IPS DF 6.9 (cell line): ENCODE measurements at places on chromosomes 3 and 15.

DNA sequence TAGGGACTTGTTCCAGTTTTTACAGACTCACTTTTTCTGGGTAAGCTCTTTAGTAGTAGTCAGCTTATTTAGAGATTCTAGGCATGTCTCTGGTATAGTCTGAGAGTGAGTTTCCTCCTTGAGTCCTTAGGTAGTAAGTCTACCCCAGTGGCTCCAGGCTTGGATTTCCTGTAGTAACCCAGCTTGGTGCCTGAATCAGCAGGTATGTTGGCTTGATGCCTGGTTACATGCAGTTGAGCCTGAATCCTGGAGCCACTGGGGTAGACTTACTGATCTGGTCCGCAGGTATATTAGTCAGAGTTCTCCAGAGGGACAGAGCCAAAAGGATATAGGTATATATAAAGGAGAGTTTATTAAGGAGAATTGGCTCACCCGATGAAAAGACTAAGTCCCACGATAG, 85.8 kb upstream of the RBMS3 start:
- DNase-seq, result no peak

- no peak for DNase-seq
Observed at GRCh38 chr3:77298417-77298816, 258.5 kb downstream of the ROBO2 start.

GRCh38 chr3:122146466-122146865, 37.0 kb upstream of the CASR start:
- DNase-seq, result no peak

DNA sequence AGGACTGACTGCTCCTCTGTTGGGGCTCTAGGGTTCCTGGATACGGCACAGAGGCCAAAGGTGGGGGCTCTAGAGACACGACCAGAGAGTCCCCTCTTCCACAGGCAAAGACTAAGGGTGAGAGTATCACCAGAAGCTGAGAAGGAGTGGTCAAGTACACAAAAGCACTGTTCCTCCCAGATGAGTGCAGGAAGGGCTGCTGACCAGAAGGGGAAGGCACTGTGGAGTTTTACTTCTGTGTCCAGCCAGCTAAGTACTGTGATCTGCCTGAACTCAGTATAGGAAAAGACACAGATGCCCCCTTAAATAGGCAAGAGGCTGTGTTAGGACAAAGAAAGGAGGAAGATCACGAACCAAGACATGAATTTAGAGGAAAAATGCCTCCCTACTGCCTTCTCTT, 11.7 kb downstream of the MRPS11 start:
- no peak for DNase-seq

GRCh38 chr3:187713504-187713903, 11.1 kb upstream of the RTP2 start:
- no peak for DNase-seq

DNA sequence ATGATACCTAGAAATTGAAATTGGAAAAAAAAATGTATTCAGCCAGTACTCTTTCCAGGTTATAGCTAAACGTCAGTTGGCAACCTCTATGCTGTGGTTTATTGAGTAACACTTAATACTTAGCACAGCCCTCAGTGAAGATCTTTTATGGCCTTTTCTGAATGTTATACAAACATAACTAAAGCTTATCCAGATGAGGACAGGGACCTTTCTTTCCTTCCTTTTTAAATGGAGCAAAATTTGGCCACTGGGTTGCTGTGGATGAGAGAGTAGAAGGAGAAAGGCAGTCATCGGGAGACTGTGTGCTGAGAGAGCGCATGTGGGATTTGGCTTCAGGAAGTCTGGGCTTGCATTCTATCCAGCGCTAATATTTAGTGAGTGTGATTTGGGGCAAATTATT, 36.1 kb downstream of the IGF1R start:
- DNase-seq, result no peak

DNA sequence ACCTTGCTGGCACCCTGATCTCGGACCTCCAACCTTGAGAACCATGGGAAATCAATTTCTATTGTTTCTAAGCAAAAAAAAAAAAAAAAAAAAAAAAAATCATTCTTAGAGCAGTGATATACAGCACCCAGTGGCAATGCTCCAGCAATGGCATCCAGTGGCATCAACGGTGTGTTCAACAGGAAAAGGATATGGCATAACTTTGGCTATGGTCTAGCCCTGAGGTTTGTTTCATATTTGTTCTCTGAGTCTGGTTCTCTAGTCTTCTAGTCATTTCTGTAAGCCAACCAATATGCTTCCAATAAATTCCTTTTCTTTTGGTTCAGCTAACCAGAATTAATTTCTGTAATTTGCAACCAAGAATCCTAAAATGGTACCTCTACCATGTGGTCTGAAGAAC, 19.2 kb downstream of the DENND4A start:
- DNase-seq, result no peak

DNA sequence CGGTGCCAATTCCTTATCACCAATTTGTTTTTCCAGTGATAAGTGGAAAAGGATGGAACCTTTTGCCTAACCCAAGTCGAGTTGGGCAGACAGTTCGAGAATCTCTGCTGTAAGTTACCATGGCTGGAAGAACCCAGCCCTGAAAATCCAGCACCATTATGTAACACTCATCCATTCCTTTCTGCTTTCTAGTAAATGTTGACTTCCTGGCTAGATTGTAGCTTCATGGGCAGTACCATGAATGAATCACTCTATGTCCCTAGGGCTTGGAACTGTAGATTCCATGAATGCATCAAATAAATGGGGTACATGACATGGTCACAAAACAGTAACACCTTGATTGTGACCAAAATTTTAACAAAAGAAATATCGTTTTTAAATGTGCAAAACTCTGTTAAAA, 14.0 kb downstream of the CHCHD4 start:
- DNase-seq, result no peak

- no peak for DNase-seq
Observed at GRCh38 chr15:90028376-90028944, 27.3 kb downstream of the ZNF710 start.

DNA sequence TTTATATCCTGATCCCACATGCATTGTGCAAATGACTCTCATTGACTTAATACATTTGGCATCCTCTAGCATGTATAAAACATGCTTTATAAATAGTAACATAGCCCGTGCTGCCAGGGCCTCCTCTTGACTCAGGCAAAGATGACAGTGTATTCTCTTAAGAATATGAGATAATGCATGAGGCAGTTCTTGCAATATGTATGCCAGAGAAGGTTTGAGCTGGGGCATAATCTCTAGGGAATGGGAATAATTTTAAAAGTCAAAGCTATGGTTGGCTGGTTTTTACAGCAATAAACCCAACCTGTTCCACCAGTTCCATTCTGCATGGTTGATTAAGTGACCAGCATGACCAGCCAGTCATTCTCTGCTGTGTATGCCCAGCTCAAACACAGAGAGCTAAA, 179.0 kb upstream of the PFN2 start:
- no peak for DNase-seq

- no peak for DNase-seq
Observed at GRCh38 chr3:120160050-120160449, 65.8 kb upstream of the GSK3B start.

- DNase-seq, result peak; percentile 45
Observed at GRCh38 chr3:104460477-104461406, 906.0 kb upstream of the ALCAM start.

GRCh38 chr3:128946411-128946810, 47.5 kb downstream of the CFAP92 start:
- no peak for DNase-seq

DNA sequence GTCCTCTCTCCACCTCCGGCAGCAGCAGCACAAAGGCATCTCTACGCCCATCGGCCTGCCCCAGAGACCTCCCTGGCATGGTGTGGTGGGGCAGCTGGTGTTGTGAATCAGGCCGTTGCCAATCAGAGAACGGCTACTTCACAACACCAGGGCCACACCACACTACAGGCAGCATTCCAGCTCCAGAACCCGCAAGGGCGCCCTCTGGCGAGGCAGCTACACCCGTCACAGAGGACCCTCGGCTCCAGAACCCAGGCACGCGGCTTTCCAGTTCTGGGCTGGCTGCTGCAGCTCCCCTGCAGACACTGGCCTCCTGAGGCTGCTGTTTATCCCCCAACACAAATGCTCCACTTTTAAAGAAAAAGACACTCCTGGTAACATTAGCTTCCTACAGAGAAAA, 127.5 kb upstream of the TOPAZ1 start:
- DNase-seq, result peak; percentile 68

GRCh38 chr3:172107403-172107802, 68.0 kb downstream of the FNDC3B start:
- no peak for DNase-seq

DNA sequence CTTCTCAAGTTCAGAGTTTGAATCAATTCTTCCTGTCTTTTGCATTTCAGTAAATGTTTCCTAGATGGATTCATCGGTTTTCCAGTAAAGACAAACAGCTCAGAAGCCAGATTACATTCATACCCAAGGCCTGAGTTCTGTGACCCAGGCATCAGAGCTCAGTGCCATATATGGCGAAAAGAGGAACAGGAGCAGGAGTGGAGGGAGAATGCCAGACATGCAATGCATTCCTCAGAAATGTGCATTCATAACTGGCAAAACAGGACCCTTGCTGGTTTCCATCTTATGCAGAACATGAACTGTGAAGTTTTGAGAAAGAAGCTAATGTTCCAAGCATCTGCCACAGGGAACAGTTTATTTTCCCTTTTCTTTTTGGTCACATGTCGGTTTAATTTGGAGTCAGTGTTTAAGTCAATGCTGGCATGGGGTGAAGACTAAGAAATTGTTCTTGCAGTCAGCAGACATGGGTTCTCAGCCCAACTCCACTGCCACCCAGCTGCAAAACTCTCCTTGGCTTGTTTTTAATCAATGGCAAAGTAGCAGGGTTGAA, 116.5 kb downstream of the LPP start:
- DNase-seq, result no peak

DNA sequence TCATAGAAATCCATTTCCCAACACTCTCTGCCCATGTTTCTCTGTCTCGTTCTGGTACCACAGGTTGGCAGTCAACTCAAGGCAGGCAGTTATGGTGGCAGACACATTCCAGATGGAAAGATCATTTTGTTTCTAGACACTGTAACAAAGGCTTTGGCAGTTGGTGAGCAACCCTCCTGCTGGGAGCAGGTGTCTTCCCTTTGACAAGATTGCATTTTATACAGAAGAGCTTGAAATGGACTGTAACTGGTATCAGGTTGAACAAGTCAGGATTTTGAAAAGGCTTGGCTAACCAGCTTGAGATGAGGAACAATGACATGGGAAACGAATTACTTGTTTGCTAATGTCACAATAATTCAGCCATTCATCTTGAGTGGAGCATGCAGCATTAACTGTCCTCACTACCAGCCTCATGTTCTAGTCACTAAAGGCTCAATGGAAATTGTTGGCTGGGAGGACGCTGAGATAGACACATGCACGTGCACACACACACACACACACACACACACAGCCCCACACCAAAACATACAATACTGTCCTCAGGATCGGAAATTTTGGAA, 170.0 kb downstream of the SEMA6D start:
- DNase-seq, result no peak

DNA sequence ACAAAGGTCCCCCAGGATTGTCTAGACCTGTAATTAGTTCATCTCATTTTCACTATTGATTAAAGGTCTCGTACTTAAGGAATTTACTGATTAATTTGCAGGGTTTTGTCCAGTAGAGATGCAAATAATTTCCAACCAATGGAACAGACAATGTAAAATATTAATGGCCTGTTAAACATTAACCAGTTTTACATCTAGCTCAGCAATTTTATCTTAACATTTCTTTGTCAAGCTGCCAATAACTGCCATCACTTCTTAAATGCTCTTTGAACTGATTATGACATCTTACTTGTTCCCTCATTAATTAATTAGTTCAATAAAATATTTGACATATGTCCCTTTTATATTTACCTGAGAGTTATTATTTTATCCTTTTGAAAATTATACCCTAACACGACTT, 9.4 kb upstream of the STRIT1 start:
- DNase-seq, result no peak

GRCh38 chr3:191802671-191803070, 341.7 kb downstream of the PYDC2 start:
- no peak for DNase-seq

- no peak for DNase-seq
Observed at GRCh38 chr15:37576952-37577351, 357.5 kb upstream of the TMCO5A start.
